ENCODE measurements at places on chromosomes 5 and 9. TPM values are rescaled to one million over a fixed set of nuclear protein-coding genes. Genes with fewer than 3 reads are reported as not detected.

Gene PCDHGB1
- 0.15 TPM for total RNA-seq

Gene GABRA1
- not detected for total RNA-seq

DNA sequence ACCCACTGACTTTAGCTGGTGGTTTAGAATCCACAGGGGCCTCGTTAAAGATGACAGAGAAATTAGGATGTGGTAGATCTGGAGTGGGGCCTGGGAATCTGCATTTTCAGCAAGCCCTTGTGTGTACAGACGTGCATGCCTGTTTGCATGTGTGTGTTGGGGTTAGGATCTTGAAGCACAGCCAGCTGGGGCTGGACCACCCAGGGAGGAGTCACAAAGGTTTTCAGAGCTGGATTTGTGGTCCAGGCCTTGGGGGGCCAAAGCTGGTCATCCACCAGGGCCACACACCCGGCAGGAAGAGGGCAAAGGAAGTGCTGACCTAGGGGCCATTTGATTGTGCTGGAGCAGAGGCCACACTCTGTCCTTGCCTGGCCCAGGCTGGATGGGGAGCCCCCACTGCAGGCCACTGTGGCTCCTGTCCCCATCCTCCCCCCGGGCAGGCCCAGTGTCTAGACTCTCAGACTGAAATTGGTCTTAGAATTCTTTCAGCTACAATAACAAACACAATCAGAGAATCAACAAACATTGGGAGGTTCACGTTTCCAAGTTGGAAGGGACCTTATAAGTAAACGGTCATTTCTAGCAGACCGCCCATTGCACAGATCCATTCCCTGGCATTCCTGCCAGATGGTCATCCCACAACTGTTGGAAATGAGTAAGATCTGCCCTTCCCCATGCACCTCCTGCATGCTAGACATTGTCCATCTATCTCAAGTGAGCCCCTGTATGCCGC, 10.3 kb downstream of the CDX1 start:
- H3K36me3 ChIP-seq = no peaks in the 10 kb centered on the region
- no peak for DNase-seq
- H3K4me1 ChIP-seq = no peaks in the 10 kb centered on the region
- H3K27me3 ChIP-seq = no peaks in the 10 kb centered on the region
- no peak overlapping the region for H3K4me3 ChIP-seq

DNA sequence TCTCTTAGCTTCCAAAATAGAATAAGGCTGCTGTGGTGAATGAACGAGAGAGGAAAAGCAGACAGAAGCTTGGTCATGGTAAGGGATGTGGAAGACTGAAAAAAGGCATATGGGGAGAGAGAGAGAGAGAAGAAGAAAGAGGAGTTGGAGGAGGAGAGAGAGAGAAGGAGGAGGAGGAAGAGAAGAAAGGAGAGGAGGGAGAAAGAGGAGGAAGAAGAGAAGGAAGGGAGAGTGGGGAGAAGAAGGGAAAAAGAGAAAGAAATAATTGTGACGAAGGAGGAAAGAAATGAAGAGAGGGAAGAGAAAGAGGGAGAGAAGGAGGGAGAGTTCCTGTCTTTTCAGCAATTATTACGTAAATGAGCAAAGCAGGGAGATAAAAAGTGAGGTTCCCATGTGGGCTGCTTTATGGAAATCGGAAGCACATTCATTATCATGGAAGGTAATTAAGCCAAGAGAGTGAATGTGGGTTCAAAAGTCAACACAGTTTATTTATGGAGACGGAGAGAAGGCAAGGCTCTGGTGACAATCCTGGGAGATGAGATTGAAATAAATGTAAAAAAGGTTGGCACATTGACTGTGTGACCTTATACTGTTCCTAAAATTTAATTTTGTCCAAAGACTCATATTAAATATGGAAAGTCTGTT, 611.2 kb downstream of the KIF4B start:
- H3K27me3 ChIP-seq = no peaks in the 10 kb centered on the region
- no peak for DNase-seq
- H3K4me3 ChIP-seq = no peak overlapping the region
- H3K27ac ChIP-seq = no peak overlapping the region

DNA sequence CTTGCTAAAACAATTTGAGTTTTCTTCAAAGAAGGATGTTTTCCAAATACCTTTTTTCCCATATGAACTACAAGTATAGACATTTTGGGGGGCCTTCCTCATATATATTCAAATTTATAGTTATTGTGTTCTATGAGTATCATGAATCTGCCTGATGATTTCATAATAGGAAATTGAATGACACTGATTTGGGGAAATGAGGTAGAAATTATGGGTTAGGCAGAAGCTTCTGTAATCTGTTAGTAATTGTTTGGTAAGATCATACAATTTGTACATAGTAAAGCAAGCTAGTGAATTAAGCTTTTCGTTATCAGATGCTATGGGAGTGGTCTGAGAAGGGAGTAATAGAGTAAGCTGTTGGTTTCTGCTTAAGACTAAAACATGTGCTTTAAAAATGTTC, 98.0 kb downstream of the TRIO start:
- H3K27ac ChIP-seq = no peak overlapping the region
- H3K4me1 ChIP-seq = no peaks in the 10 kb centered on the region
- H3K27me3 ChIP-seq = no peaks in the 10 kb centered on the region
- no peaks in the 10 kb centered on the region for H3K36me3 ChIP-seq
- no peak for DNase-seq

Gene MARCOL
- total RNA-seq = not detected

Gene TNC
- total RNA-seq = 0.49 TPM
